Transverse colon (tissue), 4 donors: ENCODE measurements at places on chromosomes 6 and 20. TPM values are rescaled to one million over a fixed set of nuclear protein-coding genes. Genes with fewer than 3 reads are reported as not detected.

GRCh38 chr6:30988209-30988825 lies 4.8 kb downstream of the MUC21 start:
- no peaks in the 10 kb centered on the region for H3K36me3 ChIP-seq
- H3K27ac ChIP-seq, result no peak overlapping the region
- peaks cover 7% of the 10 kb centered on the region for H3K27me3 ChIP-seq

DNA sequence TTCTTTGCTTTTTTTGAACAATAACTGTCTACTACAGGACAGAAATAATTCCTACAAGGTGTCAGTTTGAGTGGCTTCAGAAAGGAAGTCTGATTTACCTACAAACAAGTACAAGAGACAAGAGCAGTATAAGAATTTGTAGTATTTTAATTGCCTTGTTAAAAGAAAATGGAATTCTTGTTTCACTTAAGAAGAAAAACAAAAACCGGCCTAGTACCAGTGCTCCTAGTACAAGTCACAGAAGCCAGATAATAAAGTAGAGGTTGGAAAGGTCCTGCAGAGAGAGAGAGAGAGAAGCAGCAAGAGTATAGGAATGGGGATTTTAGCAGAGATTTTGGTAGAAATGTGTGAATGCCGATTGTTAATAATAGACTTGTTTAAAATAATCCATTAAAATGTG lies 6.4 kb downstream of the TAB2 start:
- H3K4me1 ChIP-seq, result peaks cover 62% of the 10 kb centered on the region
- DNase-seq, result no peak

- H3K4me3 ChIP-seq, result no peak overlapping the region
- no peak overlapping the region for H3K27ac ChIP-seq
- no peaks in the 10 kb centered on the region for H3K36me3 ChIP-seq
- peaks cover 11% of the 10 kb centered on the region for H3K4me1 ChIP-seq
- H3K27me3 ChIP-seq, result no peaks in the 10 kb centered on the region
These were observed 189.0 kb upstream of the UST start for GRCh38 chr6:148557796-148558321.

The DOK5 gene
- total RNA-seq, result 1.3 TPM

- peak; percentile 12 for DNase-seq
- H3K36me3 ChIP-seq, result no peaks in the 10 kb centered on the region
- H3K27me3 ChIP-seq, result no peaks in the 10 kb centered on the region
These were observed 161.1 kb downstream of the FARS2 start for GRCh38 chr6:5422321-5422915.

GRCh38 chr20:44746367-44747165 lies 901 bp downstream of the KCNK15 start:
- H3K27me3 ChIP-seq, result peaks cover 61% of the 10 kb centered on the region
- no peak overlapping the region for H3K27ac ChIP-seq
- DNase-seq, result no peak
- no peaks in the 10 kb centered on the region for H3K36me3 ChIP-seq
- H3K4me3 ChIP-seq, result no peak overlapping the region
- H3K4me1 ChIP-seq, result peaks cover 11% of the 10 kb centered on the region

DNA sequence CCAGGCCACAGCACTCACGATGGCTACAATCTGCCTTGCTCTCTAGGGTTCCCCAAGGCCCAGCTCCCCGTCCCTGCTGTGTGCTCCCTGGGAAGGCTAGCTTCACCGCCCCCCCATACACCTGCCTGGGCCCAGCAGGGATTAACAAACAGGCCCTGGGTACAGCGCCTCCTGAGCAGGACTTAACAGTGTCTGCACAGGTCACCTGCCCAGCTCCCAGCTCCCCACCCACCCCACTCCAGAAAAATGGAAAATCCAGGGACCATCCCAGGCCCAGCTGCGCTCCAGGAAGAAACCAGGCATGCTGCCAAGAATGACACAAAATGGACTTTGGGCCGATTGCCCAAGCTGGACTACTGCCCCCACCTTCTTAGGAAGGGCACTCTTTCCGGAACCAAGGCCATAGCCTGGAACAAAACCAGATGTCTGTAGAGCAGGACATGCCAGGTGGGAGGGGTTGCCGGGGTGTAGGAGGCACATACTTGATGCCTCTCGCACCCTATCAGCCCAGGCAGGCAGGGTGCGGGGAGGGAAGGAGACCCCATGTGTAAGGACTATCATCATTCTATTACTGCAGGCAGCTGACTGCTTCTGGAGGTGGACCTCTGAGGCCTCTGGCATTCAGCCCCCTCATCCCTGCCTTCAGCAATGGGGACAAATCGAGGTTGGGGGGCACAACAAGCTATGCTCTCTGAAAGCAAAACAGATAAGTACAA lies 104.9 kb downstream of the SNX5 start:
- DNase-seq, result peak; percentile 87
- no peak overlapping the region for H3K4me3 ChIP-seq
- H3K4me1 ChIP-seq, result peaks cover 40% of the 10 kb centered on the region
- H3K36me3 ChIP-seq, result no peaks in the 10 kb centered on the region

The OR2H1 gene
- total RNA-seq, result not detected

GRCh38 chr6:155628306-155628705 lies 172.7 kb upstream of the NOX3 start:
- no peaks in the 10 kb centered on the region for H3K27me3 ChIP-seq
- no peaks in the 10 kb centered on the region for H3K4me1 ChIP-seq
- no peak overlapping the region for H3K4me3 ChIP-seq

DNA sequence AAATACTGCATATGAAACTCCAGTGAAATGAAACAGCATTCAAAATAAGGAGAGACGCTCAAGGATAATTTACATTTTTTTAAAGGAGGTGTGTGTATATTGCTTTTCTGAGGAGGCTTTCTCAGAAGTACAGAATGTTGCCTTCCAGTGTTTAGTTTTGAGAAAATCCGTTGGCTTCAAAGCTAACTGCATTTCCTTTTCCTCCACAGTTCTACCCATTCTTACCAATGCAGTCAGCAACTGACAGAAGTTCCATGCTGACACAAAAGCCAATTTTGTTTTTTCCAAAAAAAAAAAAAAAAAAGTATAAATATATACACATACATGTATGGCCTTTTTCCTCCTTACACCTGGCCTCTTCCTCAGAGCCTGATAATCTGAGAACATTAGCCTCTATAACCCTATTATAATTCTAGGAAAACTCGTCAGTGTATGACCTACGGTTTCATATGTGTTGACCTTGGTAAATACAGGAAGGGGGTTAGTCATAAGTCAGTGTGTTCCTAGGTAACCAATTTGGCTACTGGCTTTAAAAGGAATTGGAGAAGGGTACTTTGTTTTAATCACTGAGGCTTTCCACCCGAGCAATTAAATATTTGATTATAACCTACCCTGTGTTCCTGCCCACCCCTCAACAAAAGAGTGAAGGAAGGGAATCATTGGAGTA lies 24.2 kb downstream of the MGME1 start:
- H3K27ac ChIP-seq, result no peak overlapping the region
- DNase-seq, result no peak
- no peaks in the 10 kb centered on the region for H3K36me3 ChIP-seq
- H3K27me3 ChIP-seq, result no peaks in the 10 kb centered on the region
- peaks cover 20% of the 10 kb centered on the region for H3K4me1 ChIP-seq

DNA sequence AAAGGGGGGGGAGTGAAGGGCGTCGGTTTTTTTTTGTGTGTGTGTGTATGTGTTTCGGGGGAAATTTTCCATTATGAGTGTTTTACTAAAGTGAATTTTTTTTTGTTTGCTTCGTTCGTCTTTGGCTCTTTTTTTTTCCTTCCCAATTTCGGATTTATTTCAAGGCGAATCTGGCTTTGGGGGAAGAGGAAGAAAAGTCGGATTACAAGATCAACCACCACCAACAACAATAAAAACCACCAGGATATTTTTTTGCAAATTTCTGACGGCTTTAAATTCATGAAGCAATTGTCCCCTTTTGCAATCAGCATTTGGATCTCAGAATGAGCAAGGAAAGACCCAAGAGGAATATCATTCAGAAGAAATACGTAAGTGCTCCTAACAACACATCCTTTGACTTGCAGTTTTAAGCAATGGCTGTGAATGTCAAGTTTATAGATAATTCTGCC lies 372 bp downstream of the JARID2 start:
- peak overlapping the region; percentile 91 for H3K27ac ChIP-seq
- peak overlapping the region; percentile 40 for H3K4me3 ChIP-seq
- H3K36me3 ChIP-seq, result no peaks in the 10 kb centered on the region
- DNase-seq, result no peak
- H3K27me3 ChIP-seq, result no peaks in the 10 kb centered on the region
- H3K4me1 ChIP-seq, result peaks cover 27% of the 10 kb centered on the region

GRCh38 chr6:169449221-169449620 lies 195.6 kb upstream of the THBS2 start:
- DNase-seq, result no peak
- no peaks in the 10 kb centered on the region for H3K27me3 ChIP-seq
- peaks cover 11% of the 10 kb centered on the region for H3K4me1 ChIP-seq
- H3K36me3 ChIP-seq, result no peaks in the 10 kb centered on the region
- no peak overlapping the region for H3K27ac ChIP-seq

GRCh38 chr6:73314577-73315492 lies 39.2 kb downstream of the DPPA5 start:
- no peak overlapping the region for H3K27ac ChIP-seq
- H3K4me3 ChIP-seq, result no peak overlapping the region
- peaks cover 6% of the 10 kb centered on the region for H3K4me1 ChIP-seq
- peaks cover 26% of the 10 kb centered on the region for H3K27me3 ChIP-seq
- H3K36me3 ChIP-seq, result no peaks in the 10 kb centered on the region
- DNase-seq, result no peak

DNA sequence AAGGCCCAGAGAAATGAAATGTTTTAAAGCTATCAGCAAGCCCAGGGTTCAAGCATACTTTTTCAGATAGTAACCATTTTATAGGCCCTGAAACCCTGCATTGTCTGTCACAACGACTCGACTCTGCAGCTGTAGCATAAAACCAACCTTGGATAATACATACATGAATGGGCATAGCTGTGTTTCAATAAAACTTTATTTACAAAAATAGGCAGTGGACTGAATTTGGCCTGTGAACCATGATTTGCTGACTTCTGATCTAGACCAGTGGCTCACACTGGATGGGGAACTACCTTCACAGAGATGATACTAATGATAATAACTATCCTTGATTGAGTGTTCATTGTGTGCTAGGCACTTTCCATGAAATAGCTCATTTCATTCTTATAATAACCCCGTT lies 97.3 kb upstream of the ZNFX1 start:
- DNase-seq, result no peak
- H3K4me1 ChIP-seq, result no peaks in the 10 kb centered on the region
- H3K27me3 ChIP-seq, result no peaks in the 10 kb centered on the region
- no peak overlapping the region for H3K4me3 ChIP-seq
- H3K27ac ChIP-seq, result no peak overlapping the region
- H3K36me3 ChIP-seq, result no peaks in the 10 kb centered on the region

DNA sequence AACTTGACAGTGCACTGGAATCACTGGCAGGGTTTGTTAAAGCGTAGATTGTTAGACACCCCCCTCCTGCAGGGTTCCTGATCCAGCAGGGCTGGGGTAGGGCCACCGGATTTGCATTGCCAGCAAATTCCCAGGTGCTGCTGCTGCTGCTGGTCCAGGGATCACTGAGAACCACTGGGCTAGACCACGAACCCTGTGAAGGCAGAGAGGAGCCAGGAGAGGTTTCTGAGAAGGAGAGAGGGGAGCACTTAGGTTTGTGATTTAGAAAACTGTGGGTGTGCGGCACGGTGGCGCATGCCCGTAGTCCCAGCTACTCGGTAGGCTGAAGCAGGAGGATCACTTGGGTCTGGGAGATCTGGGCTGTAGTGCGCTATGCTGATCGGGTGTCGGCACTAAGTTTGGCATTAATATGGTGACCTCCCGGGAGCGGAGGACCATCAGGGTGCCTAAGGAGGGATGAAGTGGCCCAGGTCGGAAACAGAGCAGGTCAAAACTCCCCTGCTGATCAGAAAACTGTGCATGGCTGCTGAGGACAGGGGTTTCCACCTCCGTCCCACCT lies 53.6 kb upstream of the FAM83D start:
- H3K4me1 ChIP-seq, result peaks cover 24% of the 10 kb centered on the region
- DNase-seq, result no peak
- no peaks in the 10 kb centered on the region for H3K27me3 ChIP-seq
- no peak overlapping the region for H3K4me3 ChIP-seq
- peak overlapping the region; percentile 78 for H3K27ac ChIP-seq
- no peaks in the 10 kb centered on the region for H3K36me3 ChIP-seq

DNA sequence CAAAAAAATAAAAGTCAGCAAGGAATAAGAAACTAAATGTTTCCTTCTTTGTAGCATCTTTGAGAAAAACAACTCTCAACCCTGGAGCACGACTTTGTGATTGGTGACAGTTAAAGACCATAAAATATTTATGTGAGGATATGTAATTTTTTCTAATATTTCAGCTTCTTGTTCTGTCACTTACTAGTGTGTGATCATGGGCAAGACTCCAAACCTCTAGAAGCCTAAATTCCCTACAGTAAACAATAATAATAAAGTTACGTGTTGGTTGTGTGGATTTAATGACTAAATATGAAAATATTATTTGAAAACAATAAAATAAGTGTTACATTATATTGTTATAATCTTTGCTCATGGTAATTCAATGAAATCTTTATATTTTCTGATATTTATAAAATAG lies 735.6 kb upstream of the MARCKS start:
- no peaks in the 10 kb centered on the region for H3K27me3 ChIP-seq
- H3K36me3 ChIP-seq, result no peaks in the 10 kb centered on the region
- DNase-seq, result no peak
- no peak overlapping the region for H3K27ac ChIP-seq

DNA sequence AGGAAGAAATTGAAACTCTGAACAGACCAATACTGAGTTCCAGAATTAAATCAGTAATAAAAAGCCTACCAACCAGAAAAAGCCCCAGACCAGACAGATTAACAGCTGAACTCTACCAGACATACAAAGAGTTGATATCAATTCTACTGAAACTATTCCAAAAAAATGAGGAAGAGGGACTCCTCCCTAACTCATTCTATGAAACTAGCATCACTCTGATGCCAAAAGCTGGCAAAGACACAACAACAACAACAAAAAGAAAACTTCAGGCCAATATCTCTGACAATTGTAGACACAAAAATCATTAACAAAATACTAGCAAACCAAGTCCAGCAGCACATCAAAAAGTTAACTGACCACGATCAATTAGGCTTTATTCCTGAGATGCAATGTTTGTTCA lies 246.0 kb upstream of the RUNX2 start:
- H3K4me3 ChIP-seq, result no peak overlapping the region
- no peaks in the 10 kb centered on the region for H3K36me3 ChIP-seq
- H3K4me1 ChIP-seq, result no peaks in the 10 kb centered on the region
- H3K27me3 ChIP-seq, result no peaks in the 10 kb centered on the region
- no peak overlapping the region for H3K27ac ChIP-seq
- DNase-seq, result no peak

GRCh38 chr6:20069021-20069522 lies 143.2 kb downstream of the MBOAT1 start:
- no peaks in the 10 kb centered on the region for H3K4me1 ChIP-seq
- H3K36me3 ChIP-seq, result no peaks in the 10 kb centered on the region
- H3K4me3 ChIP-seq, result no peak overlapping the region
- no peaks in the 10 kb centered on the region for H3K27me3 ChIP-seq
- no peak overlapping the region for H3K27ac ChIP-seq

DNA sequence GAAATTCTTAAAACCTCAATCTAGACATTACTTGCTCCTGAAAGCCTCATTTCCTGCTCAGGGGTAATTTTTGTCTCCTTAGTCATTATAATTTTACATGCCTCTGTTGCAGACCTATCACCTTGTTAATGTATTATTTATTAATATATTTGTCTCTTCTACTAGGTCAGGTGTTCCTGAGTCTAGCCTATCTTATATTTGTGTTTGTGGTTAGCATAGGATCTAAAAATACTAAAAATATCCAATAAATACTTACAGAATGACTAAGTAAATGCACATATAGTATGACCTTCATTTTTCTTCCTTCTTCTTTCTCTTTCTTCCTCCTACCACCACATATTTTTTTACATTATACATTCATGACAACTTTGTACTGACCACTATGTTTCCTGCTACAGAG lies 268.9 kb upstream of the HS3ST5 start:
- no peaks in the 10 kb centered on the region for H3K27me3 ChIP-seq
- H3K4me1 ChIP-seq, result no peaks in the 10 kb centered on the region
- no peaks in the 10 kb centered on the region for H3K36me3 ChIP-seq
- DNase-seq, result no peak
- no peak overlapping the region for H3K4me3 ChIP-seq
- H3K27ac ChIP-seq, result no peak overlapping the region
